Small intestine (tissue), 16 donors: ENCODE measurements at places on chromosomes 16 and 17.

- no peak for DNase-seq
Observed at GRCh38 chr17:1498233-1498632, 5.7 kb upstream of the MYO1C start.

- DNase-seq = no peak
Observed at GRCh38 chr17:59826706-59827453, 65.9 kb downstream of the TUBD1 start.

DNA sequence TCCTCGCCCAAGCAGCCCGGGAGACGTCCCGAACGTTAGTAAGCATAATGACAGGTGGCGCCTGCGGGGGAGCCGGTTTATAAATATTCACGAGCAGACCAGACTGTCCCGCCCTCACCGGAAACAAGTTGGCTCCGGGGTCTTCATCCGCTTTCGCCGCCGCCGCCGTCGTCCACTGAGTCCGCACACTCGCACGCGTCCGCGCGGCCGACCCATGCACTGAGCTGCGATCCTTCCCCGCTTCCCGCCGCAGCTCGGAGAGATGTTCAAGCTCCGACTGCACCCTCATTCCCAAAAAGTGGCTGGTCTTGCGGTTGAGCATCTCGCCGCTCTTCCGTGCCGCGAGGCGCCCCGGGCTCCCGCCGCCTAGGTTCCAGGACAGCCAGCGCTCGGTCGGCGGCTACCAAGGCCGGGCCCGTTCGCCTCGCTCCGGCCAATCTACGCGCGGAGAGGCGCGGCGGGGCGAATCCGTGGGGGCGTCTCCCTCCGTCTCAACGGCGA, 385 bp downstream of the CFAP119 start:
- peak; percentile 47 for DNase-seq

GRCh38 chr17:79340333-79341221, 266.0 kb downstream of the ENGASE start:
- DNase-seq = no peak

DNA sequence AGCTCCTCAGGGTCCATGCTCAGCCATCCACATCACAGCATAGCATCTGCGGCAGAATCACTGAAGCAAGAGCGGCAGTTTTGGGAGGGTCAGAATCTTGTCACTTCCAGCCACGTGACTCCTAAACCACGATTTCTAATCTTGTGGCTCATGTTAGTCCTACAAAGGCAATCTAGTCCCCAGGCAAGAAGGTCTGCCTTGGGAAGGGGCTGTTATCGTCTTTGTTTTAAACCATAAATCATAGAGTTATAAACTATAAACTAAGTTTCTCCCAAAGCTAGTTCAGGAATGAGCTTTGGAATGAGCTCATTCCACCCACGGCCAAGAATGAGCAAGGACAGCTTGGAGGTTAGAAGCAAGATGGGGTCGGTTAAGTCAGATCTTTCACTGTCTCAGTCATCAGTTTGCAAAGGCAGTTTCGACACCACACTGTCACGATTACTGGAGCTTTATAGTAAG, 20.8 kb upstream of the DNAH17 start:
- DNase-seq = no peak

DNA sequence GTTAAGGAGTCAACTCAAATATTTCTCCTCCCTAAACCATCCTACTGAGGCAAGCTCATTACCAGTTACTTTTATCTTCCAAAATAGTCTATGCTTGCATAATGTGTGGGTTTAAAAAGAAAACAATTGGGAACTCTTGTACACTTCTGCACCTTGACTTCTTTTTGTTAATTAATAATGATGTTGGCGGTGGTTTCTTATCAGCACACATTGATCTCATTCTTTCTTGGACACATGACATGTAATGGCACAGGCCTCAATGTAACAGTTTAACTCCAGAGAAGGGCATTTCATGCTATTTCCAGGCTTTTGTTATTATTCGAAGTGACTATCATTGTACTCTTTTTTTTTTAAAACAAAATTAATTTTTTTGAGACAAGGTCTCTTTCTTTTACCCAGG, 7.8 kb downstream of the PLCG2 start:
- peak; percentile 69 for DNase-seq

- no peak for DNase-seq
Observed at GRCh38 chr17:27951872-27952271, 58.7 kb upstream of the LYRM9 start.

DNA sequence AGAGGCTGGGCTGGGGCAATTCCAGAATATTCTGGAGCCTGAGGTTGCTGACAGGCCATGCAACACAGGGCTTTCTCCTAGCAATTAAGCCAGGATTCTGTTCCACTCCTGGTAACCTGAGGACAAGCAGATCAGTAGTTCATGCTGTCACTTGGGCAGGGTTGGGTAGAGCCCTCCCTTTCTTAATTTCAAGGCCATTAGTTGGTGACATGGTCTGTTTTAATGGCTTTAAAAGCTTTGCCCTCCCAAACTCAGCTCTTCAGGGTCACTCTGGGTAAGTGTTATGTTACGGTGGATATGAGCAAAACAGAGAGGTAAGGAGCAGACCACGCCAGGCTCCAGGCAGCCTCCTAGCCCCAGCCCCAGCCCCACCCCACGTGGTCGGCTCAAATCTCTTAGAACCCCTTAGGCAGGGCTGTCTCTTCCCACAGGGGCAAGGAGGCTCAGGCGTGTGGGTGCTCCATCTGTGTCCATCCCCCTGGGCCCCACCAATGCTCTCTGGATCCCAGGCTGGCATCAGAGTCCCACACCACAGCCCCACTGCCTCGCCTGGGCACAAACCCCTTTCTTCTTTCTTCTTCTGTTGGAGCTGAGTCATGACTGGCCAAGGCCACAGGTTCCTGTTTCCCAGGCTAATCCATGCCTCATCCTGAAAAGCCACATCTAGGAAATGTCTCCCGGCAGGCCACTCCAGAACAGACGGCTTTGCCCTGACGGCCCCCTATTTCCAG, 27.5 kb downstream of the CEP295NL start:
- no peak for DNase-seq

DNA sequence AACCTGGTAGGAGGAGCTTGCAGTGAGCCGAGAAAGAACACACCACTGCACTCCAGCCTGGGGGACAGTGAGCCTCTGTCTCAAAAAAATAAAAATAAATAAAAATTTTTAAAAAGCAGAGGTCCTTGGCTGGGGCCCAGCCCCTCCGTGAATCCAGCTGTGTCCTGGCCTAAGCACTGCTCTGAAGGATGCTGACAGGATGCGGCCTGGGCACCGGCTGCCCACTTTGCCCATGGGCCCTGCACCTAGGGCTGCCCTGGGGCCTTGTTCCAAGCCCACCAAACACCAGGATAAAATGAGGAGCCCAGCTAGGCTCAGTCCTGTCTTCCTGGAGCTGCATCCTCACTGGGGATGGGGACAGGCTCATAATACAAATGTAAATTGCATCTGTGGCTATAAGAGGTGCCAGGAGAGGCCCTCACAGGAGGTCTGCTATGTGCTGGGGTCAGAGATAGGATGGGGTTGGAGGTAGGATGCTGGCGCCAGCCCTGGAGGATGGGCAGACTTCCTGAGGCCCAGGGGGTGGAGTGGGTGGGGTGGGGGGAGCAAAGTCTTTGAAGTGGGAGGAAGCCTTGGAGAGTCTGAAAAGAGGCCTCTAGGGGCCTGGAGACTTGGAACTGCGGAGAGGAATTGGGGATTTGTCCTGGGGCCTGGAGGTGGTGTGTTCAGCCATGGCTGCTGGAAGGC, 6.2 kb downstream of the C16orf89 start:
- no peak for DNase-seq

- DNase-seq = no peak
Observed at GRCh38 chr17:62689441-62690167, 62.1 kb downstream of the MRC2 start.

DNA sequence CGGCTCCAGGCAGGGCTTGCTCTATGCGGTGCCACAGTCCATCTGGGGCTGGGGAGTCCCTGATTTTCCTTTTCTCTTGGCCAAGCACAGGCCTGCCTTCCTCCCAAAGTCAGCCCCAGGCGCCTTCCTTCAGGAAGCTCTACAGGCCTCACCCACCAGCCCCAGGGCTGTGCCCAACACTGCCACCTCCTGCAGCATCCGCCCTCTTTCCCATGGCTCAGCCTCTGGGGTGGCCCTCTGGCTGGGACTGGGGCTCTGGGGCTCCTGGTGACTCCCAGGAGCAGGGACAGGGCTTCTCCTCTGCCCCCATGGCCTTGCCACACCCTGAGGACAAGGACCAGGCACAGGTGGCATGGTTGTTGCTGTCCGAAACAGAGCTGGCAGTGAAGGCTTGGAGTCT, 817 bp downstream of the ITGB4 start:
- DNase-seq = no peak

DNA sequence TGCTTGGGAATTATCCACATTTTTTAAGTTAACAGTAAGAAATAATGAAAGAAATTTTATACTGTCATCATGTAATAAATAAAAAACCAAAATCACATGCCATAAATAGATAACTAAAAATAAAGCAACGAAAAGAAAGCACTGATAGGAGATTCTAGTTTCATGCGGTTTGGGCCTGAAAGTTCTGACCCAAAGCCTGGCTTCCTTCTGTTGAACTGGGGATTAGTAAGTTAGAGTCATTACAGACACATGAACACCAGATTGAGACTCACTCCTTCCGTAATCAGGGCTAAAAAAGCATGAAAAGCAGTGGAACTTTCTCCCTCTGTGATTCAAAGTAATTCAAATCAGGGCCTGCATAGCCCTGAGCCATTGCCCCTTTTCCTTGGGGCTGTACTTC, 13.2 kb upstream of the SLC6A2 start:
- no peak for DNase-seq

DNA sequence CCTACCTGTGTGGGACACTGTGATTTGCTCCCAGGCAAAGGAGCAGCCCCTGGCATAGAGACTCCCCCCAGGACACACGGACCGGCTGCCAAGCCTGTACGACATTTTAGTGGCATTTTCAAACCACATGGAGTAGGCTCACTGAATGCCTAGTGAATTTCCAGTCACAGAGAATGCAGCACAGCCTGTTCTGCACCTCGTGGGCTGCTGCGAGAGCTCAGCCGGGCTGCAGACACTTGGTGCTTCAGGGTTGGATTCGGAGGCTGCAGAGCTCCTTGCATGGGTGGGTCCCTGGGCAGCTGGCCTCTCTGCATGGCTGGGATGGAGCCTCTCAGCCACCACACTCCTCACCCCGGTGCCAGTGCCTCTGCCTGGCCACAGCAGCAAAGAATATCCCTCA, 51.2 kb upstream of the HNF1B start:
- DNase-seq = no peak

GRCh38 chr17:73863761-73864535, 219.7 kb upstream of the SDK2 start:
- DNase-seq = no peak

DNA sequence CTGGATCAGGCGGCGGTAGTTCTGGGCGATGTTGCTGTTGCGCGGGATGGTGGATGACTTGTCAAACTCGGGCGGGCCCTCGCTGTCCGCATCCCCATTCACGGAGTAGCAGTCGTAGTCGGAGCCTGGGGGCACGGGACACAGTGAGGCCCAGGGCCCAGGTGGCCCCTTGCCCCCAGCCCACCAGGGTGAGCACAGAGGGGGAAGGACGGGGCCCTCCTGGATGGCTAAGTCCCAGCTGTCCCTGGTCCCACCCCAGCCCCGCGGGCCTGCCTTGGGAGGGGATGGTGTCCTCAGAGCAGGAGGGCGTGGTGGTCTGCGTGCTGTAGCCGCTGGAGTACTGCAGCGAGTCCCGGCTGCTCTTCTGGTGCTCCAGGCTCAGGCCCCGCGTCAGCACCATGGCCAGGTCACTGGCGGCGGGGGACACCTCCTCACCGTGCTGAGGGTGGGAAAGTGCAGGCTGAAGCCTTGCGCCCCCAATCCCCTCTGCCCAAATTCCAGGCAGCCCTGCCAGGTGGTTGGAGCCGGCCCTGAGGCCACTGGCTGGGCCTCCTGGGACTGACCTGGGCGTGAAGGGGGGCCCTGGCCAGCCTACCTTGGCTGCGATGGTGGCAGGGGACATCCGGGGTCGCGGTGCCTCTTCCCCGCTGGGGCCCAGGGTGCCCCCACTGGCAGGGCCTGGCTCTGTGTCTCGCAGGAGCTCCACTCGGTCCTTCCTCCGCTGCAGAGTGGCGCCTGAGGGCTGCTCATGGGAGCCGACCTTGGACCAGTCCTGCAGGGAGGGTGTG, 18.2 kb downstream of the IL34 start:
- DNase-seq = no peak

DNA sequence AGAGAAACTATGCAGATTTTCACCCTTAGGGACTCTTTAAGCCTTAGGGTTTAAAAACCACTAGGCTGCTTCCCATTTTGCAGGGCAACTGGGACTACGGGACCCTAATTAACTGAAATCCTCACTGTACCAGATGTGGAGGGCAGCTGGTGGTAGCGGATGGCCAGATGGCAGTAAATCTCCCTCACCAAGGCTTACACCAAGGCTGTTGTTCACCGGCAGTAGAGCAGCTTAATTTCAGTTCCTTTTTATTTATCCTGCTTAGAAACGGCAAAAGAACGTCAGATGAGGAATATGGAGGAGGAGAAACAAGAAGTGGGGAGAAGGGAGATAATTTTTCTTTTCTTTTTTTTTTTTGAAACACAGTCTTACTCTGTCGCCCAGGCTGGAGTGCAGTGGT, 6.5 kb downstream of the ABHD15 start:
- DNase-seq = no peak

DNA sequence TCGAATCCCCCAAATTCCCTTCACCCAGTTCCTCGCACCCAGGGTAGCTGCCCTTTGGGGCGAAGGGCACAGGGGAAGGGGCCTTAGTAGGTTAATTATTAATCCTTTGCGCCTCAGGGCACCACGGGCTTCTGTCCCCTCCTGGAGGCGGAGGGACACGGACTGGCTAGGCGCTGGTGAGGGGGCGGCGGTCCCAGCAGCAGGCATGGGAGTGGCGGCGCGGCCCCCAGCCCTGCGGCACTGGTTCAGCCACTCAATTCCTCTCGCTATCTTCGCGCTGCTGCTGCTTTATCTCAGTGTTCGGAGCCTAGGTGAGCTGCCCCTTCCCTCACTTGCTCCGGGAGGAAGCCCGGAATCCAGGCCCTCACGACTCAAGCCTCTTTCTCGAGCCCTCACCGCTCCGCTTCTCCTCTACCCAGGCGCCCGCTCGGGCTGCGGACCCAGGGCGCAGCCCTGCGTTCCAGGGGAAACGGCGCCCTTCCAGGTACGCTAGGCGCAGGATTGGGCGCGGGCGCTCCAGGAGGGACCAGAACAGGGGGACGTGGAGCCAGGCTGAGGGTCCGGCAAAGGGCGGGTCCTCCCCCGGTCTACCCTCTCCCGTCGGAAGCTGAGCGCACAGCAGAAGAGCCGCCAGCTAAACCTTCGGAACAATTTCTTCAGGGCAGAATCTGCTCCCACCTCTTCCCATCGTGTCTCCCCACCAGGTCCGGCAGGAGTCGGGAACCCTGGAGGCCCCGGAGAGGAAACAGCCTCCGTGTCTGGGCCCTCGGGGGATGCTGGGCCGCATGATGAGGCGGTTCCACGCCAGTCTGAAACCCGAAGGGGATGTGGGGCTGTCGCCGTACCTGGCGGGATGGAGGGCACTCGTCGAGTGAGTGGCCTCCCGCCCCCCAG, at the start of gene GLTPD2:
TSS of gene GLTPD2 (plus strand) at position 158 of the 894 bp plus-strand sequence. CDS start at position 206, 48 bp downstream.
- DNase-seq = peak; percentile 84

DNA sequence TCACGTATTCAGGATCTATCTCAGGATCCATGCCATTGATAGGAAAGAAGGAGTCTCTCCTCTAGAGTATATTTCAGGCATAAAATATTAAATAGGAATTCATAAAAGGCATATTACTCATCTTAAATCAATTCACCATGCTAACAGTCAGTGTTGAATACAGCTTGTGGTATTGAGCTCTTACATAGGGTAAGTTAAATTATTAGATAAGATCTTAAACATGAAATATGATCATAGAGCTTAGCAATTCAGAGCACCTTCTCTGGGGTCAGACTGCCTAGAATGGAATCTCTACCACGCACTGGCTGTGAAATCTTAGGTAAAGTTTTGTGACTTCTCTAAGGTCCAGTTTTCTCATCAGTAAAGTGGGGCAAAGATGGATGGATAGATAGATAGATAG, 20.7 kb downstream of the MARCHF10 start:
- no peak for DNase-seq
